ENCODE measurements at places on chromosomes 3 and 15.

DNA sequence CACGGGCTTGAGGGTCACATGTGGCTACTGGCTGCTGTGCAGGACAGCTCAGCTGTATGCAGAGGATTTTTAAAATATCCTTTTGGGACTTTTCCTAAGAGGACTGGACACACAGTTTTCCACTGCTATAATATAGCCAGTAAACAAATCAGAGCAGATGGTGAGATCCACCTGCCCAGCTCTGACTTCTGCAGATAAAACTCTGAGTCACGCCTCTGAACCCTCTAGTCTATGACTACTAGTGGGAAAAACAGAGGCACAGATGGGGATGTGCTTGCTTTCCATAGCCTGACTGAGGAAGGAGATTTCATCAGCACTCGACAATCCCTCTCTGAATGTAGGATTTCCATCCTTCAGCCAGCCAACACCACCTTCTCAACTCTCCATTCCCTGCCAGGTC lies 45.1 kb downstream of the COLQ start:
- no peak for DNase-seq

DNA sequence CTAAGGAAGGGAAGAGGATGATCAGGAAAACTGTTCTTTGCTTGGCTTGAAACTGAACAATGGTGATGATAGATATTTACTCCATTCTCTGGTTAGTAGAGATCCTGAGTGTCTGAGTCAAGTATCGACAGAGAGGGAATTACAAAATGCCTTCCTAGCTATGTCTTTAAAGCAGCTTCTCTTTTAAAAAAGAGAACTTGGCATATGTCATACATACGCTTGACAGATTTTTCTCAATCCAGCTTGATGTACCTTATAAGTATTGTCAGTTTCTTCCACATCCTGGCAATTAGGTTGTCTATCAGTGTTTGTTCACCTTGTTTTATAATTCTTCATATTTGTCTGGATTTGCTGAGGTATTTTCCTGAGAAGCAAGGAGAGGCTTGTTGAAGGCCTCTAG lies 5.0 kb upstream of the EPHB1 start:
- no peak for DNase-seq

DNA sequence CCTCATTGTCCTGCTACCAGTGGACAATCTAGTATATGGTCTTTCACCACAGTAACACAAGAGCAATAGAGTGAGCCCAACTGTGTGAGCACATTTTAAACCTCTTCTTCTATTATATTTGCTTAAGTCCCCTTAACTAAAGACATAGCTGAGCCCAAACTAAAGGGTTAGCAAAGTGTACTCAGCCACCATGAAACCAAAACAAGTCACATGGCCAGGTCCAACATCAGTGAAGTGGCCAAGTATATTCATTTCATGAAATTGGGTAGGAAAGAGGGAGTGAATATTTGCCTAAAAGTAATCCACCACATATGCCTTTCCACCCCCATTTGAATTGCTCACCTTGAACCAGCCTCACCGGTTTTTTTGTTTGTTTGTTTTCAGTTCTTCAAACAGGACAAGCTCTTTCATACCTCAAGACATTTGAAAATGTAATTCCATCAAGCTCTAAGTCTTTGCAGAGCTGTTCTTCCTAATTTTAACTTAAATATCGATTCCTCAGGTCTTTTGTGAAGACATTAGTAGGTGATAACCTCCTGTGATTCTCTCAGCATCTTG lies 327.0 kb upstream of the SEMA6D start:
- no peak for DNase-seq

DNA sequence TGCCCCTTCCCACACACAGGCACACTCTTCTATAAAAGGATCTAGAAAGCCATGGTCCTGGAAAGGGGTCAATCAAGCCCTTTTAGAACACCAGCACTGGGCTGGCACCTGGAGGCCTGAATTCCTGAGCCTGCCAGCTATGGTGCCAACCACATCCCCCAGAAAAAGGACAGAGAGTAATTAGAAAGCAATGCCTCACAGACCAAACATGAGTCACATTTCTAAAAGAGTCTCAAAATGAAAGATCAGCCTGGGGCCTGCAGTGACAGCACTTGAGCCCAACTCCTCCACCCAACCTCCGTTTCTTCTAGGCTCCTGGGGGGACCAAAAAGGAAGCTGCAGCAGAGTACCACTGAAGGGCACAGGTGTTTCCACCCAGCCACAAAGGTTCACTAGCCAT lies 14.1 kb downstream of the MYLK start:
- DNase-seq, result no peak

DNA sequence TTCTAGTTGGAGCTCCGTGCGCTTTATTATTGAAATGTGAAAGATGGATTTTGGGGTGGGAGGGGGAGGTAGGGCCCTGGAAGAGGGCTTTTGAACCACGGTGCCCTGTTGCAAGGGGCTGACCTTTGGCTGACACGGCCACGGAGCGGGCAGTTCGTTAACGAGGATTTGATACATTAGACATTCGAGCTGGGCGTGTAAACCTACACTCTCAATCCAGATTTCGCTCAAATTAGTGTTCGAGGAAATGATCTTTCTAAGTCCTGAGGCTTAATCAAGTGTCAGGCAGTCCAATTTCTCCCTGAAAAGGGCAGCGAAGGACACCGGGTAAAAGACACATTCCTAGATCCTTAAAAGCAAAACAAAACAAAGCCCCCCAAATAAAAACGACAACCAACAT lies 13.0 kb downstream of the ZIC1 start:
- no peak for DNase-seq

- no peak for DNase-seq
Measured at GRCh38 chr3:195036574-195036973, 234.4 kb downstream of the XXYLT1 start.

- DNase-seq, result no peak
Measured at GRCh38 chr3:192082730-192083660, 622.0 kb downstream of the PYDC2 start.

DNA sequence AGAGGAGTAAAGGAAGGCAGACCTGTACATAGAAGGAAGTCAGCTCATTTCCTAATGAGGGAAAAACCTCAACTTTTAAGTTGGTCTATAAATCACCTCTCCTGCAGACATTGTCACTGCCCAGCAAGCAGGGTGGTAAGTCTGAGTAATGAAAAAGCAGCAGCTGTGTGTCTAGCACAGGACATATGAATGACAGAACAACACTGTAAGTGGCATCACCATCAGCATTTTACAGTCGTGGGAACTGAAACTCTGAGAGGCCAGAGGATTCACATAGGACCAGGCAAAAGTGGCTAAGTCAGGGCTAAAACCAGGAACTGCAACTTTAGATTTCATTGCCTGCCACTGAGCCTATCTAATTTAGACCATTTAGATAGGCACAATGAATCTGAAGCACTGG lies 235.6 kb downstream of the CLSTN2 start:
- no peak for DNase-seq

DNA sequence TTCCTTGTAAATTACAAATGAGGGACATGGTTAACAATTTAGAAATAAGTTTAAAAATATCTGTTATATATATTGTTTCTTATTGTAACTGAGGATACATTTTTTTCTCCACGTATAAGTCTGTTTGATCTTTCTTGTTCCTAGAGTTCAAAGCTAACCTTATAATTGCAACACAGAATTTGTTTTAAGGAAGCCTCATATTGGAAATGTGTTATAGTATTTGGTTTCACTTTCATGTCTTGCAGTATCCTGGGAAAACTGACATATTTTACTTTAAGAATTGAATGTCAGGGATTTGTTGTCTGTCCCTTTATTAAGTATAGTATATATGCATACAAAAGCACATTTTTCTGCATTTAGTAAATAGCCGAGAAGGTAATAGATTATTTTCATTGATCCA lies 23.5 kb upstream of the NIT2 start:
- no peak for DNase-seq

- DNase-seq, result no peak
Measured at GRCh38 chr15:85490856-85491255, 110.5 kb downstream of the AKAP13 start.

DNA sequence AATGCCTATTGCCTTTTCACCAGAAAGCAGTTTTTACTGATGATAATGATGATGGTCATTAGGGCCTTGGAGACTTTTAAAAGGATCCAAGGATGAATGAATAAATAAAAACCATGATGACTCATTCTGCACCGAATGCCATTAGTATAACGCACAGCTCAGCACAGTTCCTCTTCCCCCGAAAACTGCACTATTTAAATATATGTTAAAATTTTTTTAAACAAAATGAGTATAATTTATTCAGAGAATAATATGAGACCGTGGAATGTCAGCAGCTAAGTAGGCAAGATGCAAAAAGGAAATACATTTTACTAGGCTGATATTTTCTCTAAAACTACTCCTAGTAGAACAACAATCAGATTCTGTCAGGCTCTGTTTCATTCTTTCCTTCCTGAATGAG lies 83.4 kb upstream of the NANOGP8 start:
- DNase-seq, result no peak

- DNase-seq, result no peak
Measured at GRCh38 chr3:30286007-30286669, 320.3 kb upstream of the TGFBR2 start.

DNA sequence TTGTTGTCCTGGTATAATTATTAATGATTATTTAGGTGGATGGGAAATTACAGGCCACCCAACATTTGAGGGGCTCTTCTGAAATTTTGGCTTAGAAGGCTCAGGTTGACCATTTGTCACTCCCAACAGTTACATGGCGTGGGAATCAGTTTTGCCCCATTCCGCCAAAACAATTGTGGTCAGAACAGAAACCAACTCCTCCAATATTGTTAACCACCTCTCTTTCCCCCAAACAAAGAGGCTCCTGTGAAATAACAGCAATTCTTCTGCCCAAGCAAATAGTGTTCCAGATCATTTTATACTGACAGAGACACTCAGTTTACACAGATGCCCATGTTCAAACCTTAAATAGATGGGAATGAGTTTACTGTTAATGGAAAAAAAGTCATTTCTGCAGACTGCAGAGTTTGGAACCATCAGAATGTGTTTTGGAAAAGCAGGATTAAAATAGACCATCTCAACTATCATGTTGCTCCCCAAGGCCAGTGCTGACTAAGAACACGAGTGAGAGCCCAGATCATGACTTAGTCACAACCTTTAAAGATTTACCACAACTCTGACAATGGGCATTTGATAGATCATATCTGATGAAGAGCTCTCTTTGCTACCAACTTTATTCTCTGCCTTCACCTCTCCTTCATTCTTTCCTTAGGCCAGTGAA lies 102.1 kb downstream of the DUT start:
- DNase-seq, result no peak

DNA sequence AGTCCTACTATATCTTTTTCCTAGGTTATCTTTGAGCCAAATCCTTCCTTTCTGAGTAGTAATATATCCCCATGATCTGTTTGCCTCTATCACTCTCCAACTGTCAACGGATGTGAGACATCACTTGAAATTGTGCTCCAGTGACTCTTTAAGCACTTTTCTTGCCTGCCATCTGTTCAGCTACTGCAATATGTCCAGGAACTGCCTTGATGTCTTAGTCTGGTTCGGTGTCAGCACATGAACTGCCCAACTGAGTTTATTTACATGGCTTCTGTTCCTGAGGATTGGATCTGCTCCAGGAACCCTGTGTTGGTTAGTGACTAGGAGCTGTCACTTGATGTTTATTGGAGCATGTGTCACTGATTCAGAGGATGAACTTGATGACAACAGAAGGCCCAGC lies 116.5 kb downstream of the SLC9A9 start:
- DNase-seq, result no peak

DNA sequence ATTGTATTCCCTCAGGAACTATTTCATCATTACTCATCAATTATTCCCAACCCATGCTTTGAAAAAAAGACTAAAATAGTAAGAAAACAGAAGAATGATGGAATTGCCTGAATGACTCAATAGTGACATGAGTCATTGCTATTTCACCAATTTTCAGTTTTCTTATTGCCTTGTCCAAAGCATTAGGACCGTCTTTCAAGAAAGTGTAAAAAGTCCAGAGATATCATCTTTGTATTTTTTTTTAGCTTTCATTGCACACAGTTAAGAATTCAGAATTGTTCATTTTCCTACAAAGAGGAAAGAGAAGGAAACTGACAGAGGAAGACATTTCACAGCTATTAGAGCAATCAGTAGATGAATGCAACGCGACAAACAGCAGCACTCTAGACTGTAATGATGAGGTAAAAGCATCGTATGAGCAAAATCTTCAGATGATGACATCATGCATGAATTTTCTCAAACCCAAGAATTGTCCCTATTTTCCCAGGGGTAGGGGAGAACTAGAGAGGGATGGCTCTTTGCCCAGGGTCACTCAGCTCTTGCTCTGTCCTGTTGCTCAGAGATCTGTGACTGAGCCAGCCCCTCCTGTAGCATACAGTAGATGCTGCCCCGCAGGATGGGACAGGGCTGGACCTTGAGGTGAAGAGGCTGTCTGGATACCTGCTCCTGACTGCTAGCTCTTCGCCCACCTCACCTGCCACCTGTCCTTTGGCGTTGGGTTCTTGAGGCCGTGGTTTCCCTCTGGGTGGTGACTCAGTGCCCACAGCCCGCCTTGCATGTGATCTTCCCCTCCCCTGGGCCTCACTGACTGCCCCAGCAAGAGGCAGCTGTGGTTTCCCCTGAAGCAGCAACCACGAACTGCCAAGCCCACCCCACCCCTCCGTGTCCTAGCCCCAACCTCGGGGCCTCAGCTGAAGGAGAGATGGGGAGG lies 84.8 kb downstream of the PPCDC start:
- DNase-seq, result no peak

DNA sequence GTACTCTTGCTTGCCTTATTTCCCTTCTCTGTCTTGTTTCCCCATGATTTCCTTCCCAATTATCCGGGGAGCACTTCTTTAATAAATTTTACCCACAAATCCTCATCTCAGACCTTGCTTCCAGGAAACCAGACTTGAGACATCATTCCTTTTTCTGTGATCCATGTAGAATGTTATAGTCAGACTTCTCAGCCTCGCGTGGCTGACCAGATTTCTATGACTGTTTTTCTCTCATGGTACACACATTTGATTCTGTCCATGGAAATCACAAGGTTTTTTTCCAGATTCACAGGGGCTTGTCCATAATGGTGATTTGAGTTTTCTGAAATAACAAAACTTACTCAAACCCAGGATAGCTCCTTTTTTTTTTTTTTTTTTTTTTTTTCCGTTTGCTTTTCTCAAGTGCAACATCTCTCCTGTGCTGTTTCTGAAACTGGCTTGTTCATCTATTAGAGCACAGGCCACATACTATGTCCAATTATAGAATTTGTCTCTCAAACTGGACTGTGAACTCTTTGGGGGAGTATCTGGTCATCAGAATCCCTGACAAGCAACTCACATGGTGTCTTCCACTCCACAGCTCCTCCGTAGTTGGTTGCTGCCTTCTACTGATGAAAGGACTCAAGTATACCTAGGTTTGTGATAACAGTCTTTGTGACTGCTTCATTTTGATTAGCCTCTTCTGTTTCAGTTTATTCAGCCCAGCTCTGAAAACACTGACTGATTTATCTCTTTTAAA lies 50.8 kb downstream of the RBMS3 start:
- no peak for DNase-seq

- peak; percentile 14 for DNase-seq
Measured at GRCh38 chr3:126983653-126984390, 907 bp downstream of the PLXNA1 start.

Measured in stimulated activated naive CD4-positive, alpha-beta T cell (primary cell).